ENCODE measurements at places on chromosomes 6 and 20.

GRCh38 chr20:10357061-10357708 is 76.8 kb downstream of the MKKS start:
- DNase-seq: no peak

- no peak for DNase-seq
These were observed 68.7 kb downstream of the COL19A1 start for GRCh38 chr6:69935079-69935478.

DNA sequence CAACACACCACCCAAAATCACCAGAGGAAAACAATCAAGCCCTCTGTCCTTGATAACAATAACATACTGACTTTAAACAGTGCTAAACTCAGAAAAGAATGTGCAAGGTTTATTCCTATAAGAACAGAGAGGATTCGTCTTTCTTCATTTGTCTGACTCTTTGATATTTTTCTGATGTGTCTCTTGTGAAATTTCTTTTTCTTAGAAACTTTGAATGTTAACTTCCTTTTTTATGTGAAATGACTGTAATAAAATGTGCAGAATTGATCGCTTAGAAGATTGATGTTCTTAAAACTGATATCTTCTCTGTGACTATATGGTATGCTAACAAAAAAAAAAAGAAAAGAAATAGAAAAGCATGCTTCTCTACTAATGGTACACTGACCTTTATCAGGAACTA is 947.4 kb upstream of the CITED2 start:
- DNase-seq: no peak

GRCh38 chr6:117409420-117409819 is 16.3 kb downstream of the ROS1 start:
- no peak for DNase-seq

DNA sequence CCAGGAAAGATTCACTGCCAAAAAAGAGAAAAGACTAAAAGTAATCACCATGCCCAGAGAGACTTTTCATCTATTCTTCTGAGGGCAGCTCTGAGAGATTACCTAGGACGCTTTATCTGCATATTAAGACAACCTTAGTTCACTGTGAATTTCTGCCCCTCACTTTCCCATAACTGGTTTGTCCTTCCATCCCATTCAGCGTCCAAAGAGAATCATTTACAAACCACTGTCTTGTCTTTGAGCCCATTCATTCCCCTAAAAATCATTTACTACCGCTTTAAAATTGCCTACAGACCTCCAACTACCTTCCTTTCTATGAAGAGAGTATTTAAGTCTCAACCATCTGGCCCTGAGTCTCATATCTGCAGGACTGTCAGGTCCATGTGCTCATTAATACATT is 149.0 kb downstream of the PDSS2 start:
- DNase-seq: no peak

GRCh38 chr6:111070105-111071005 is 16.9 kb upstream of the SLC16A10 start:
- no peak for DNase-seq

DNA sequence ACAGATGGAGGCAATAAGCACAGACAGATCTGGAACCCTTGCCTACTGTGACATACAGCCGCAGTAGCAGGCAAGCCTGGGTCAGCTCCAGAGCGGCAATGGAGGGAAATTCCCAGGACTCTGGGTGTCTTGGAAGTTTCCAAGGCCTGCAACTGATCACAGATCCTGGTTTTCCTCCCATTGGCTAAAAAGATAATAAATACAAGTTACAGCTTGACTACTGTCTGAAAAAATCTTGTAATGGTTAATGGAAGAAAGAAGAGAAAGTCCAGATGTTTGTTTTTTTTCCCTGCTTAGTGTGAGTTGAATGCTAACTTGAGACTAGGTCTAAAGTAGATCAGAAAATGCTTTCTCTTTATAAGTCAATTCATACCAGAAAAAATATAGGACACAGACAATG is 307.6 kb downstream of the ALDH8A1 start:
- no peak for DNase-seq

DNA sequence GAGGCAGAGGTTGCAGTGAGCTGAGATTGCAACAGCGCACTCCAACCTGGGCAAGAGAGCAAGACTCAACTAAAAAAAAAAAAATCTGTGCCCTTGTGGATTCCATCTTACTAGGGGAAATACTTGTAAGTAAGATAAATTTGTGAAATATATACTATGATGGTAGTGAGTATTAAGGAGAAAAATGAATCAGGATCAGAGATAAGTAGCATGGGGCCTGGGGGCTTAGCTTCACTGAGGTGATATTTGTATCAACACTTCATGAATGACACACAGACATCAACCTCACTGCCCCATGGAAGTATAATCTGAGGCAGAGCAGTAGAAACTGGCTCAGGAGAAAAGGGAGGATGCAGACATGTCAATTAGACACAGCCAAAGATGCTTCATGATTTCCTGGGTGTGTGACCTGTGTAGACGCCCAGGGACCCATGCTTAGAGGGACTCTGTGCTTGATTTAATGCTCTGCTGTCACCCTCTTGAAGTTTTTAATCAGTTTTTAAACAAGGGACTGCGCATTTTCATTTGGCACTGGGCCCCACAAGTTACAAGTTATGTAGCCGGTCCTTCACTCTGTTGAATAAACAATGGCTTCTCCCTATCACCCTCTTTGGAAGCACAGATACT is 41.9 kb downstream of the PCNA start:
- DNase-seq: no peak

- no peak for DNase-seq
These were observed 163.5 kb upstream of the CDYL start for GRCh38 chr6:4612636-4613171.

GRCh38 chr6:122400121-122400450 is 634 bp downstream of the HSF2 start:
- DNase-seq: no peak

Data from stimulated activated CD4-positive, alpha-beta T cell treated with anti-CD3 and anti-CD28 coated beads, Interleukin-15, amount 100 ng/mL, for 1 hour (primary cell).